Suprapubic skin (tissue), 4 donors: ENCODE measurements at places on chromosomes 16 and 17.

DNA sequence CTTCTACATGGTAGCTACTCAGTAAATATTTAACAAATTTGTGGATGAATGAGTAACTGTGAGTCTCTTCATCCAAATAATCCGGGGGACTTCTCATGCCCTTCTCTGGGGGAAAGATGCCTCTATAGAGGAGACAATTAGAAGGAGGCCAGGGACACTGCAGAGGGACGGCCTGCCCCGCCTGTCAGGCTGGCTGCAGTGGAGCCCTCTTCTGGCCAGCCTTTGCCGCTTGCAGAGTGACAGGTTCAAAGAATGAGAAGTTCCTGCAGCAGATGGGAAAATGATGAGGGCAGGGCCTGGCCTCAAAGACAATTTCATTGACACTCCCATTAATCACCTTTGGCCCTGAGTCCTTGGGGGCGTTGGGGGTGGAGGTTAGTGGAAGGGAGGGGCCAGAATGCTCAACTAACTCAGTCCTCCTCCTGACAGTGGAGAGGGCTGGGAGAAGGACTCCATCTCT, 339.0 kb downstream of the MAF start:
- no peak overlapping the region for H3K27ac ChIP-seq
- no peak overlapping the region for H3K4me3 ChIP-seq
- no peaks in the 10 kb centered on the region for H3K27me3 ChIP-seq
- H3K4me1 ChIP-seq: no peaks in the 10 kb centered on the region

DNA sequence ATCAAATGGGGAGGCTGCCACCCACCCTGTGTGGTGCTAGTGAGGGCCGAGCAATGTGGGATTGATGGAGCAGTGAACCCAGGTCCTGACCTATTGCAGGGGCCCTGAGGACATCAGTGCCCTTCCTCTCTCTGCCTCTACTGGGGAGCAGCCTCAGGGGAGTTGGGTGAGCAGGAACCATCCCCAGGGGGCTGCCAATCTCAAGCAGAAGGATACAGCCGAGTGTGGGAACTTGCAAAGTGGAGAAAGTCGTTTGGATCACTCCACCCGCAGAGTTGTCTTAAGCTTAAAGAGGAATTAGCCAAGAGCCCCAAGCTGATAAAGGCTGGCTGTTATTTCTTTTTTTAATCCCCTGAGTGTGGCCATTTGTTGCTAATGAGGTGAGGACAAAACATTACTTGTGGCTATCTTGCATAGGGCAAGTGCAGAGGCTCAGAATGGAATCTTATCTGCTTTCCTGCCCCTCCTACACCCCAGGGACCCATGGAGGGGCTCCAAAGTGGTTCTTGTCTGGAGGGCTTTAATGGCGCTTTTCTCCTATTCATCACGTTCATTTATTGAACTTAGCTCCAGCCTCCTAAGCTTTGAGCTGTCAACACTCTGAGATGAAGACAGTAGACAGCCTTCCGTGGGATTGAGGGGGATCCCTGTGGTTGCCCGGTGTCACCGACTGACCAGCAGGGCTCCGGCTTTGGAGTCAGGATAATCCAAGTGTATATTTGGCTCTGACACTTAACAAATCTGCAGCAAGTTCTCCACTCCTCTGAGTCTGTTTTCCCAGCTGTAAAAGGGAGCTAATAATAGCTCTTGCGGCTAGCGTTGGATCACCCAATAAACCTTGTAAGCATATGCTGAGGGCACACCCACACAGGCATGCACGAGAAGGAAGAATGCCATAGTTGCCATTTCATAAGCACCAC, 45.1 kb downstream of the MYH11 start:
- no peak overlapping the region for H3K4me3 ChIP-seq
- H3K4me1 ChIP-seq: peaks cover 15% of the 10 kb centered on the region
- H3K27me3 ChIP-seq: peaks cover 14% of the 10 kb centered on the region
- no peaks in the 10 kb centered on the region for H3K36me3 ChIP-seq
- no peak for DNase-seq

- no peak overlapping the region for H3K27ac ChIP-seq
- no peaks in the 10 kb centered on the region for H3K27me3 ChIP-seq
- no peaks in the 10 kb centered on the region for H3K4me1 ChIP-seq
Measured at GRCh38 chr17:78431692-78431958, 53.2 kb downstream of the PGS1 start.

DNA sequence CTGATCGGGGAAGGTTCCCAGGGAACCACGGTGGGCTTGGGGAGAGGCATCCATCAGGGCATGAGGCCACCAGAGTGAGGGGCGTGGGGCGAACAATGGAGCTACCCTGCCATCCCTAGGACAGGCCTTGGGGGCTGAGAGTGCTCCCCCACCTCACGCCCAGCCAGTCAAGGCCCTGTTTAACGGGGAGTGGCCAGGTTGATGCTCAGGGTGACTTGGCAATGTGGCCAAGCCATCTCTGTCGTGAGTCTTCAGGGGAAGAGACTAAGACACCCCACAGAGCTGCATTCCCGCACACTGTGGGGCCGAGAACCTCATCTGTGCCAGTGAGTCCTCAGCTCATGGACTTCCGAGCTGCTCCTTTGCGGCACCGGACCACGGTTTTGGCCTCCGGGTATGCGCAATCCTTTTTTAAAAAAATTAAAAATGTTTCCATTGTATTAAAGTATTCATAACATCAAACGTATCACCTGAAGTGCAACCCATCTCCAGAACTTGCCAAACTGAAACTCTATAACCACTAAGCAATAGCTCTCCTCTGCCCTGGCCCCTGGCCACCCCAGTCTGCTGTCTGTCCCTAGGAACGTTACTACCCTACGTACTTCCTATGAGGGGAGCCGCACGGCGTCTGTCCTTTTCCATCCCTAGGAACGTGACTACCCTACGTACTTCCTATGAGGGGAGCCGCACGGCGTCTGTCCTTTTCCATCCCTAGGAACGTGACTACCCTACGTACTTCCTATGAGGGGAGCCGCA, 71.8 kb upstream of the DOC2B start:
- H3K4me1 ChIP-seq: no peaks in the 10 kb centered on the region
- H3K36me3 ChIP-seq: no peaks in the 10 kb centered on the region
- H3K27ac ChIP-seq: no peak overlapping the region
- peak; percentile 63 for DNase-seq
- no peaks in the 10 kb centered on the region for H3K27me3 ChIP-seq
- H3K4me3 ChIP-seq: no peak overlapping the region

GRCh38 chr17:31475378-31476162, 84.1 kb downstream of the RAB11FIP4 start:
- no peak for DNase-seq
- H3K4me3 ChIP-seq: no peak overlapping the region
- H3K4me1 ChIP-seq: no peaks in the 10 kb centered on the region
- peaks cover 10% of the 10 kb centered on the region for H3K27me3 ChIP-seq
- no peak overlapping the region for H3K27ac ChIP-seq

DNA sequence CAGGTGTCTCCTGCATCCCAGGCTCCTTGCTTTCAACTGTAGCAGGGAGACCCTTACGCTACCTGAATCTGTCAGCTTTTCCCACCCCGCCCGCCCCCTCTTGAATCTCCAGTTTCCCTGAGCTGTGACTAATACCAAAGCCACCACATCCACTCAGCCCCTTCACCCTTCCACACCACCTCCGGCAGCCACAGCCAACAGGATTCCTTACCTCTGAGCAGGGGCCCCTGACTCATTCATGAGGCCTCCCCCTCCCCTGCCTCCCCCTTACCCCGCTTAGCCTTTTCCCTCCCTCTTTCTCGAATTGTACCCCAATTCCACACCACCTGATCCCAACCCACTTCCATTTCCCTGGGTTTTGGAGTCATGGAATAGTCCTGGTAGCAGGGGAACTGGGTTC, 2.3 kb downstream of the STX1B start:
- no peaks in the 10 kb centered on the region for H3K36me3 ChIP-seq
- H3K27me3 ChIP-seq: peaks cover 43% of the 10 kb centered on the region
- no peak for DNase-seq
- peaks cover 10% of the 10 kb centered on the region for H3K4me1 ChIP-seq
- H3K4me3 ChIP-seq: no peak overlapping the region
- H3K27ac ChIP-seq: no peak overlapping the region

- DNase-seq: no peak
- H3K4me3 ChIP-seq: no peak overlapping the region
- no peak overlapping the region for H3K27ac ChIP-seq
- H3K4me1 ChIP-seq: peaks cover 3% of the 10 kb centered on the region
- H3K27me3 ChIP-seq: no peaks in the 10 kb centered on the region
- H3K36me3 ChIP-seq: no peaks in the 10 kb centered on the region
Measured at GRCh38 chr17:78598013-78598471, 20.8 kb upstream of the DNAH17 start.

GRCh38 chr17:34374457-34374856, 11.4 kb upstream of the CCL1 start:
- H3K4me1 ChIP-seq: peaks cover 2% of the 10 kb centered on the region
- no peaks in the 10 kb centered on the region for H3K36me3 ChIP-seq
- no peak for DNase-seq

DNA sequence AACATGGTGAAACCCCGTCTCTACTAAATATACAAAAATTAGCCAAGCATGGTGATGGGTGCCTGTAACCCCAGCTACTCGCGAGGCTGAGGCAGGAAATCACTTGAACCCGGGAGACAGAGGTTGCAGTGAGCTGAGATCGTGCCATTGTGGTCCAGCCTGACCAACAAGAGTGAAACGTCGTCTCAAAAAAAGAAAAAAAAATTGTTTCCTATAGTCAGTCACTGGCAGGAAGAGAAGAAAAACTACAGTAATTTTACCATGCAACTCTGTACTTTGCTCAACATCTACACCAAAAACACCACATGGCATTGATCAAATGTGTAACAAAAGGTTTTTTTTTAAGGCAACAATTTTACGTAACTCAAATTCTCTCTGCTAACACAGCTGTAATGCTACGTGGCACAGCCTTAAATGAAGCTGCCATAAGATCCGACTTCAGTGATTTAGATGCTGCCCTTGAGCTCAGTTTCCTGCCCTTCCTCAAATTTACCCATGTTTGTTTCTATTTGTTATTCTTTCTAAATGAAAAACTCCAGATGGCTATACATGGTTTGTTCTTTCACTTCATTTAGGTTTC, 40.2 kb downstream of the CNOT1 start:
- no peak for DNase-seq
- H3K27me3 ChIP-seq: no peaks in the 10 kb centered on the region
- H3K4me1 ChIP-seq: peaks cover 4% of the 10 kb centered on the region
- H3K27ac ChIP-seq: no peak overlapping the region
- peaks cover 64% of the 10 kb centered on the region for H3K36me3 ChIP-seq

- no peaks in the 10 kb centered on the region for H3K36me3 ChIP-seq
- DNase-seq: no peak
- no peak overlapping the region for H3K27ac ChIP-seq
- H3K27me3 ChIP-seq: no peaks in the 10 kb centered on the region
- no peaks in the 10 kb centered on the region for H3K4me1 ChIP-seq
Measured at GRCh38 chr17:58666858-58667267, 25.0 kb downstream of the TEX14 start.

DNA sequence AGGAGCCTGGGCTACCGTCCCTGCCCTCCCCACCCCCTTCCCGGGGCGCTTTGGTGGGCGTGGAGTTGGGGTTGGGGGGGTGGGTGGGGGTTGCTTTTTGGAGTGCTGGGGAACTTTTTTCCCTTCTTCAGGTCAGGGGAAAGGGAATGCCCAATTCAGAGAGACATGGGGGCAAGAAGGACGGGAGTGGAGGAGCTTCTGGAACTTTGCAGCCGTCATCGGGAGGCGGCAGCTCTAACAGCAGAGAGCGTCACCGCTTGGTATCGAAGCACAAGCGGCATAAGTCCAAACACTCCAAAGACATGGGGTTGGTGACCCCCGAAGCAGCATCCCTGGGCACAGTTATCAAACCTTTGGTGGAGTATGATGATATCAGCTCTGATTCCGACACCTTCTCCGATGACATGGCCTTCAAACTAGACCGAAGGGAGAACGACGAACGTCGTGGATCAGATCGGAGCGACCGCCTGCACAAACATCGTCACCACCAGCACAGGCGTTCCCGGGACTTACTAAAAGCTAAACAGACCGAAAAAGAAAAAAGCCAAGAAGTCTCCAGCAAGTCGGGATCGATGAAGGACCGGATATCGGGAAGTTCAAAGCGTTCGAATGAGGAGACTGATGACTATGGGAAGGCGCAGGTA, 762 bp downstream of the CDK12 start:
- peak overlapping the region; percentile 97 for H3K4me3 ChIP-seq
- no peaks in the 10 kb centered on the region for H3K36me3 ChIP-seq
- peaks cover 40% of the 10 kb centered on the region for H3K4me1 ChIP-seq
- no peaks in the 10 kb centered on the region for H3K27me3 ChIP-seq
- DNase-seq: peak; percentile 78
- H3K27ac ChIP-seq: peak overlapping the region; percentile 99

- peaks cover 20% of the 10 kb centered on the region for H3K36me3 ChIP-seq
- DNase-seq: no peak
- peaks cover 30% of the 10 kb centered on the region for H3K4me1 ChIP-seq
- H3K27ac ChIP-seq: peak overlapping the region; percentile 90
- H3K4me3 ChIP-seq: peak overlapping the region; percentile 61
Measured at GRCh38 chr16:30122604-30123160, 338 bp downstream of the MAPK3 start.
